Stomach (tissue), 19 donors: ENCODE measurements at places on chromosomes 7 and 10. TPM values are rescaled to one million over a fixed set of nuclear protein-coding genes. Genes with fewer than 3 reads are reported as not detected.
A peak's percentile ranks its signal among the peaks of the same experiment; 100 is the strongest.

- peaks cover 33% of the 10 kb centered on the region for H3K36me3 ChIP-seq
- peak; percentile 66 for DNase-seq
- no peaks in the 10 kb centered on the region for H3K27me3 ChIP-seq
- H3K27ac ChIP-seq: no peak overlapping the region
- peaks cover 21% of the 10 kb centered on the region for H3K4me1 ChIP-seq
- no peak overlapping the region for H3K4me3 ChIP-seq
Observed at GRCh38 chr7:141012044-141012685, 2.6 kb downstream of the MRPS33 start.

Gene CARD11
- not detected for total RNA-seq

DNA sequence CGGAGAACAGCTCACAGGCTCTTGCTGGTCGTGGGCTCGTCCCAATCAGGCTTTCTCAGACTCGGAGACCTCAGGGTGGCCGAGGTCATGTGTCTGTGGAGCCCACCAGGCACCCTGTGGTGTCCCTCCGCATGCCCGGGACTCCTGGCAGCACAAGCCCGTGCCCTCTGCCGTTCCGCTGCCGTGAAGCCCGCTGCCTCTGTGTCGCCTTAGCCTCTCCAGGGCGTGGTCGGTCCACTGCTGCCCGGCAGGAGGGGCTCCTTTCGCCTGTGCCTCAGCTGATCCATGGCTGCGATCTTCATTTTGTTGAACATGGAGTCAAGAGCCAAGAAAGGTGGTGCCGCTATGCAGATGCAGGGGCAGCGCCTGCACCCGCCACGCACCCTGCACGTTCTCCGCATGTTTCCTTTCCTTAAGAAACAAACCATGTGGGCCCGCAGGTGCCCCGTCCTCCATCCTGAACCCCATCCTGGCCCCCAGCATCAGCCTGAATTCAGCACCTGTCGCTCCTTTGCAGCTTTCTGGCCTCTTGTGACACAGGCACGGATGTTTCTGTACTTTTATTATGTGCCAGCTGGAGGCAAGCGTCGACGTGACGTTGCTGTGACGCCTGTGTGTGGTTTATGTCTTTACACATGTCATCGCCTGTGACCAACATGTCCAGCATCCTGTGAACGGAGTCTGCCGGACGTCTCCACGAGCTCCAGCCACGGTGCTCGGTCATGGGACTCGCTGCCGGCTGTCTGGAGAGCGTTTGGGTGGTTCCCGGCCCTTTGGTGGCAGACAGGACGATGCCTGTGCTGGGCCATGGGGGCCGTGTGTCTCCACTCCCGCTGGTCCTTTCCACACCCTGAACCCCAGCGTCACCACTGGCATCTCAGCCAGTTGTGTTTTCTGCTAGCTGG lies 69.9 kb downstream of the NKX6-2 start:
- no peak overlapping the region for H3K27ac ChIP-seq
- DNase-seq: no peak
- no peaks in the 10 kb centered on the region for H3K27me3 ChIP-seq
- H3K4me1 ChIP-seq: peaks cover 25% of the 10 kb centered on the region
- H3K36me3 ChIP-seq: peaks cover 53% of the 10 kb centered on the region
- no peak overlapping the region for H3K4me3 ChIP-seq

Gene HABP2
- total RNA-seq: not detected

Gene DEPP1
- 72.9 TPM for total RNA-seq

- no peak for DNase-seq
- no peaks in the 10 kb centered on the region for H3K27me3 ChIP-seq
- H3K36me3 ChIP-seq: no peaks in the 10 kb centered on the region
- H3K4me3 ChIP-seq: no peak overlapping the region
- no peak overlapping the region for H3K27ac ChIP-seq
Observed at GRCh38 chr7:33794419-33794818, 110.9 kb upstream of the BMPER start.

DNA sequence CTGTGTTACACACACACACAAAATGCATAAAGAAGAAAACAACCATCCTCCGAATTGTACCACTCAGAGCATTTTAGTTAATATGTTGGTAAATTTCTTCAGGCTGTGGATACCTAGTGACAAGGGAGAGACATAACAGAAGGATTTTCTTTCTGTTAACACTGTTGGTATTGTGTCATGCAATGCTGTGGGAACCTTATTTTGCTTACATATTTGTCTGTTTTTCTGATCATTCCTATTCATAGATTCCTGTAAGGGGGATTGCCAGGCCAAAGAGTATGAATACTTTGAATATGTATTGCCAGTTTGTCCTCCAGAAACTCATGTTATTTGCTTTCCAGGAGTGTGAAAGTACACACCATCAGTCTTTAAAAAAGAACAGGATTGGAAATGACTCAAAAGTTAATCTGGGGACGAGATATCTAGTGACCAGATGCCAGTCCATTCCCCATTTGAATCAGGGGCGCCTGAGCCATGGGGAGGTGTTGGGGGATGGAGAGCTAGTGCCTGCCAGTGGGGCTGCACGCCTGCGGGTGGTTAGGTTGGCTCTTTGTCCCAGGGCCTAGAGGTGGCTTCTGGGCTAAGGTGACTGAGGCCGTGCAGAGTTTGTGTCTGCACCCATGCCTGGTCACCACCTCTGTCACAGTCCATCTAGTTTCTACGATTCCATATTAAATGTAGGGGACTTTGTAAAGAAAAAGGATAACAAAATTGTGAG lies 142.0 kb downstream of the PTPN20 start:
- H3K36me3 ChIP-seq: no peaks in the 10 kb centered on the region
- H3K27ac ChIP-seq: no peak overlapping the region
- no peaks in the 10 kb centered on the region for H3K4me1 ChIP-seq
- DNase-seq: peak; percentile 5
- H3K27me3 ChIP-seq: no peaks in the 10 kb centered on the region

Gene GFRA1
- 5.3 TPM for total RNA-seq

DNA sequence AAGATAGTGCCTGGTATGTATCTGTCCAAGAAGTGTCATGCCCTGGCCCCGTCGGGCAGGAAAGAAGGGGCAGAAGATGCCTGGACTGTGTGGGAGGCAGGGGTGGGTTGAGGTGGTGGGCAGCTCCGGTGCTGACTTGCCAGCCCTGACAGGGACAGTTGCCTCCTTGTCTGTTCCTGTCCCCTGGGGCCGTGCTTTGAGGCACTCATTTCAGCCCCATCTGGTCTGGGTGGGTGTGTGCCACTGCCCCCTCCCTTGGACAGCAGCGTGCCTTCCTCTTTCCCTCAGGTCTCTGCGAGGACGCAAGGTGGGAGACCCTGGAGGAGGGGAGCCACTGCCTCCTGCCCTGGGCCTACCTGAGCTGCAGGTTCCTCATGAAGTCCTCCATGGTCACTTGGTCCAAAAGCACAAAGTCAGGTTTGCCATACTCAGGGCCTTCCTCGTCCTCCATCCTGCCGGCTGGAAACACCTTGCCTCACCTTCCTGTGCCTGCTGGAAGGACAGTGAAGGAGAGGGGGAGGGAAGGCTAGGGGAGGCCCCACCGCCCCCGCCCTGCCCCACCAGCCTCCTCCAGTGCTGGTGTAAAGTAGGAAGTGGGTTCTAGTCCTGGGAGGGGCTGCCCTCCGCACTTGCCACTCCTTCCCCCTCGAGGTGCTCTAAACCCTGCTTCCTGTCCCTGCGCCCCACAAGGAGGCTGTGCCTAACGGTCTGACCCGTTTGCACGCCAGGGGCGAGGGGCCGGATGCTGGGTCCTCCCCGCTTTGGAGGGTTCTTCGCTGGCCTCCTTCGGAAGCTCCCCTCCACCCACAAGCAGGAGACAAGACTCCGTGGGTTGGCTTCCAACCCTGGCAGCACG lies at the start of gene MYO1G:
Gene MYO1G (minus strand): TSS at position 505 of the 856 bp plus-strand sequence. CDS start 54 bp downstream, at position 451.
- H3K27me3 ChIP-seq: no peaks in the 10 kb centered on the region
- H3K27ac ChIP-seq: peak within 1 kb of the TSS; percentile 75
- peaks cover 73% of the 10 kb centered on the region for H3K36me3 ChIP-seq
- no peaks in the 10 kb centered on the region for H3K4me1 ChIP-seq
- DNase-seq: peak; percentile 51
- peak within 1 kb of the TSS; percentile 3 for H3K4me3 ChIP-seq

Gene RAMP3
- total RNA-seq: 17.6 TPM

DNA sequence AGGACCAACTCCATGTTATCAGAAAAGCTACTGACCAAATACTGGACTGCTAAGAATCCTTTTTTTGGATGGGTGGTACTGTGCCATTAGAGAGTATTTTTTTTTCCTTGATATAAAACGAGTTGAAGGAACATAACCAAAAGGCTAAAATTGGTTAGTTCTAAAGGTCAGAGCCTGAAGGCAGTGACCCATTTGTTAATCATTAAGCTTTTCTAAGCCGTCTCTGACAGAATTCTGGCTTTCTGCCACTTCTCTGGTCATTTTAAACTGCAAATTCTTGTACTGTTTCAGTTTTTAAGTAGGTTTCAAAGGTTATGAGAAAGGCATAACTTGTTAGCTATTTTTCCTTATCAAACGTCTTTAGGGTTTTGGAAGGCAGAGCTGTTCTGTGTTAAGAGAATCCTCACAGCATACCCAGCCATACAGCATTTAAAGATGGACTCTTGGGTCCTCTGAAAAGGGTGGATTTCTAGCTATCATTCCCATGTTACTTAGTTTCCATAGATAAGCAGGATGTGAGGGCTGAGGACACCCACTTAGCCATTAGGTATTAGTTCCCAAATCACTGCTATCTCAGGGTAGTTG lies 196.8 kb downstream of the RNLS start:
- peak overlapping the region; percentile 68 for H3K27ac ChIP-seq
- H3K4me3 ChIP-seq: no peak overlapping the region
- H3K36me3 ChIP-seq: no peaks in the 10 kb centered on the region

DNA sequence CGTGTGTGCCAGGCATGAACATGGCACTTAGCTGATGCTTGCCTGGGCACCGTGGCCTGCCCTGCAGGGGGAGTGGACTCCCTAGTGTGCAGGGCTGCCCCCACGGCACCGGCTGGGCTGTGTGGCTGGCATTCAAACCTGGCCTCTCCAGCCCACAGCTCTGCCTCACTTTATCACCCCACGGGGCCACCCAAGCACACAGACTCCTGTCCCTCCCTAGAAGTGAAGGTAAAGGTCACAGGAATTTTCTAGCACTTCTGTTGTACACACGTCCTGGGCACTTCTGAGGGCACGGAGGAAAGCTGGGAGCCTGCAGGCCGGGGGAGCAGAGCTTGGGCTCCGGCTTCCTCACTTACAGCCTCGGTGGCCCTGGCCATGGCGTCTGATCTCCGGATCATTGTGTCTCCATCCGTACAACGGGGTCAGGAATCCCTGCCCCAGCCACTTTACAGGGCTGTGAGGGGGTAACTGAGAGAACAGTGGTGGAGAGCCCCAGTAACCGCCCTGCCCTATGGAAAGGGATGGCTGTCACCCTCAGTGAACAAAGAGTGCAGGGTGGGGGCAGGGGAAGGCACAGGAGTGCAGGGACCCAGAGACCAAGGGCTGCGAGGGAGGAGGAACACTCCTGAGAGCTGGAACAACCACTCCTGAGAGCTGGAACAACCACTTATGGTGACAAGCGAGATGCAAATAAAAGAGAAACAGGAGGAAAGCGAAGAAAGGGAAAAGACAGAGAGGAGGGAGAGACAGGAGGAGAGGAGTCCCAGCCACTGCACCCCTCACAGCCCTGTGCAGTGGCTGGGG lies 3.9 kb upstream of the PYROXD2 start:
- DNase-seq: no peak
- no peak overlapping the region for H3K4me3 ChIP-seq
- H3K27ac ChIP-seq: no peak overlapping the region
- peaks cover 75% of the 10 kb centered on the region for H3K36me3 ChIP-seq
- H3K4me1 ChIP-seq: peaks cover 16% of the 10 kb centered on the region

GRCh38 chr10:36534471-36535002 lies 590.9 kb upstream of the ANKRD30A start:
- no peaks in the 10 kb centered on the region for H3K27me3 ChIP-seq
- no peak overlapping the region for H3K27ac ChIP-seq
- no peaks in the 10 kb centered on the region for H3K4me1 ChIP-seq
- DNase-seq: peak; percentile 38
- no peak overlapping the region for H3K4me3 ChIP-seq

- H3K36me3 ChIP-seq: no peaks in the 10 kb centered on the region
- no peaks in the 10 kb centered on the region for H3K27me3 ChIP-seq
- no peak overlapping the region for H3K4me3 ChIP-seq
- H3K27ac ChIP-seq: no peak overlapping the region
- DNase-seq: no peak
Observed at GRCh38 chr7:47044625-47045024, 537.3 kb downstream of the TNS3 start.

GRCh38 chr7:136026209-136026608 lies 49.0 kb upstream of the MTPN start:
- no peaks in the 10 kb centered on the region for H3K36me3 ChIP-seq
- H3K4me1 ChIP-seq: no peaks in the 10 kb centered on the region
- no peak overlapping the region for H3K4me3 ChIP-seq
- DNase-seq: no peak

Gene MYPN
- total RNA-seq: not detected

DNA sequence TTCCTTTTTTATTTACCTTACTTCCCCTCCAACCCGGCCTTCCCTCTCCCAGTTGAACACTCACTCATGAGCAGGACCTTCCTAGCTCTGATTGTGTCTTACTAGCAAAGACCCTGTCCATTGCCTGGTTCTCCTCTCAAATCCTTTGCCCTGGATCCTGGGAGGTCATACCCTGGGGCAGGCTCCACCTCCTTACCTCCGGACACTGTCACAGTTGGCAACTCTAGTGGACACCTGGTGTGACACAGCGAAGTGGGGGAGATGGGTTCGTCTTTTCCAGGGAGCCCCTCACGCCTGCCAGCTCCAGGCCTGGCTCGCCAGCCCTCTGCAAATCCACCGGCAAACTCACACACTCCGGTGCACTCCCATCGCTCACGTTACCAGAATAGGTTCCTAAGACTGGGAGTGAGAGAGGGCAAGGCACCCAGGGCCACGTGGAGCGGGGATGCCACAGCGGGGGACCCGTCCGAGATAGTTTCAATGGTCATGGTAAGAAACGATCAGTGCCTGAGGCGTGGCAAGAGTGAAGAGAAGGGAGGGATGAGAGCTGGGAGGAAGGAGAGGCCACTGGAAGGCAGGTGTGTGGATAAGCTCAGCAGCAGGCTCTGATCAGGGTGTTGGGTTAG lies 30.9 kb upstream of the TMEM72 start:
- H3K27ac ChIP-seq: no peak overlapping the region
- no peaks in the 10 kb centered on the region for H3K36me3 ChIP-seq
- H3K4me1 ChIP-seq: peaks cover 19% of the 10 kb centered on the region

DNA sequence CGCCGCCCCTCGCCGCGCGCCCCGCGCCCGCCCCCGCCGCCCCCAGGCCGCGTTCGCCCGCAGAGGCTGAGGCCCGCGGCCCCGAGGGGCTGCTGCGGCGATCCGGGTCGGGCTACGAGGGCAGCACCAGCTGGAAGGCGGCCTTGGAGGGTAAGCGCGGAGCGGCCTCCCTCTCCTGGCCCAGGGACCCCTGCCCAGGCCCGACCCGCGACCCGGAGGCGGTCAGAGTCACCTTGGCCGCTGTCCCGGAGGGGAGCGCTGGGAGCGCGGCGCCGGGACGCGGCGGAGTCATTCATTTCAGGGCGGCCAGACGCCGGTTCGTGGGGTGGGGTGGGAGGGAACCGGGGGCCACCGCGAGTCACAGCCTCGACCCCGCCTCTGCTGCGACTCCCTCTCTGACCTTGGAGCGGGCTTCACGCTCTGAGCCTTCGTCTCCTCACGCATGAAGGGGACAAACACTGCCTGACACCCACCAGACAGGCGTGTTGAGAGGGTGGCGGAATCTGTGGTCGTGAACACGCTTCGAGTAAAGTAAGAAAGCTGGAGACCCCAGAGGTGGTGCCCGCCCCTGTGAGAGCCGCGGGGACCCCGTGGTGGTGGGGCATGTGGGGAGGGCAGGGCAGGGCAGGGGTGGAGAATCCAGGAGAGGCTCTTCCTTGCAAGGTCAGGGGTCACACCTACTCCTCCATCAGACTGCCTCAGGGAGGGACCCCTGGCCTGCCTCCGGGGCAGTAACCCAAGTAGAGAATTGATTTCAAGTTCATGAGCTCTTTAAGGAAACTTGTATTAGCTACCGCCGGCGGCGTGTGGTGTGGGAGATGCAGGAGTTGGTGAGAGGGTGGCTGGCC lies 707 bp downstream of the CLEC2L start:
- no peak for DNase-seq
- peaks cover 14% of the 10 kb centered on the region for H3K4me1 ChIP-seq
- no peak overlapping the region for H3K27ac ChIP-seq
- peaks cover 36% of the 10 kb centered on the region for H3K27me3 ChIP-seq

Gene AGBL3
- total RNA-seq: 2.9 TPM
